Umbilical cord (tissue), 2 donors: ENCODE measurements at places on chromosomes 2 and 18.

- DNase-seq: no peak
These were observed 404.9 kb downstream of the TMEM182 start for GRCh38 chr2:103166456-103167324.

DNA sequence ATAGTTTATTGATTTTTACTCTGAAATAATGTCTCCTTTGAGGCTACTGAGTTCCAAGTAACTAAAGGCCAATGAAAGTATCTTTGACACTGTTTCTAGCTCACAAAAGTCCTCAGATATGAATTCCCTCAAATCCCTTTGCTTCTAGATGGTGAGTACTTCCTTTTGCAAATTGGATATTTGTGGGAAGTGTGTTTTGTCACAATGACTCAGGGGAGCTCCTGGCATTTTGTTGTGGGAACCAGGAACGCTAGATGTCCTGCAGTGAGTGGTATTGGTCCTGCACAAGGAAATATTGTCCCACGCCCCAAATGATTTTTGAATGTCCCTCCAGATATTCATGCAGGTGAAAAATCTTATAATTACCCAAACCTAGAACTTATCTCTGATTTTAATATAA is 24.3 kb downstream of the TACR1 start:
- DNase-seq: no peak

GRCh38 chr2:227415538-227416424 is 28.0 kb upstream of the SCYGR1 start:
- peak; percentile 49 for DNase-seq

- no peak for DNase-seq
These were observed 97.7 kb upstream of the TFCP2L1 start for GRCh38 chr2:121382744-121383143.

DNA sequence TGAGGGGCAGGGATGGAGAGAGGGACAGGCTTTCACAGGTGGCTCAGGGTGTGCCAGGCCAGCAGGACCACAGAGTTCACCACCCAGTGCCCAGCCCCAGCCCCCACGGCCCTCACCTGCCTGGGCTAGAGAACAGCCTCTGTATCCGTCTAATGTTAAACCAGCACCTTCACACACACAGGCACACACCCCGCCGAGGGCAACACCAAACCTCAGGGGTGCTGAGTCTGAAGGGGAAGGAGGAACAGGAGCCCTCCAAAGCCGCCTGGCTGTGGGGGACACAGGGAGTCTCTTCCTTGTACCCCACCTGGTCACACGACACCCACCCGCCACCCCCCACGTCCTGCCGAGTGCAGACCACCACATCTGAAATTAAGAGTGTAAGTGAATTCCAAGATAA is 205.8 kb upstream of the SALL3 start:
- DNase-seq: no peak

DNA sequence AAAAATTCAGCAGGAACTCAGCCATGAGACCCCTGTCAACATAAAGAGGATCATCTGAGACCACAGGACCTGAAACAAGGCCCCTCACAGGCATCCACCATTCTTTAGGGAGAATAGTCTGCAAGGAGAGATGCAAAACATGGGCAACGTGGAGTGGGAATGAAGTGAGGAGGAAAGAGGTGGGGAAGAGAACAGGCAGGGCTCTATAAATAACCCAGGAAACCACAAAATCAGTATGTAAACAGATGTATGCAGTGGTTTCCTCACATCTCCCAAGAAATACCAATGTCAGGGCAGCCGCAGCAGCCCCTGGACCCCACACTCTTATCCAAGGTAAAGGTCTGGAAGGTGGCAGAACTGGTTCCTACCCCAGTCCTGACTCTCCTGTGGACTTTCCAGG is 168.5 kb downstream of the EN1 start:
- DNase-seq: no peak

DNA sequence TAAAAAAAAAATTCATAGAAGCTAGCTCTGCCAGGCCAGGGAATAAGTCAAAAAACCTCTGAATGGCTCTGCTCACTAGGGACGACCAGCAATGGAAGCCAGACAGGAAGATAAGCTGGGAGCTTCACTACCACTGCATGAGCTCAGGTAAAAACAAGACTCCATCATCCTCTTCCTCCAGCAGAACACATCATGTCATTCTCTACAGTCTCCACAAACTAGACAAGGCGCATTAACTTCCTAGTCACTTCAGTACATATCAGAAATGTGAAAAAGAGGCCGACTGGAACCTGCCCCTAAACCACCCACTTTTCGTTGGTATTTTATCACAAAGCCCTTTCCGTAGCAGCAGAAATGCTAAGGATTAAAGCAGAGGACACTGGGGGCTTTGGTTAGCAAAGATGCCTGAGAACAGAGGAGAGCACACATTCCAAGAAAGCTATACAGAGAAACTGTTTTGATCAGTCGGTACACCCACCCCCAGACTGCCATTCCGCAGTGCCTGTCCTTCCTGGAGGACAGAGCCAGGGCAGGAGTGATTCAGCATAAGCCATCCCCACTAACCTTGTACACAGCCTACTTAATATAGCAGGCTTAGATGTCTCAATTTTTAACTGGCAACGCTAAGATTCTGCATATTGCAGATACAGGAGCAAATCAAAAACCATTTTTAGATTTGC is 53.4 kb downstream of the AAK1 start:
- DNase-seq: peak; percentile 26

GRCh38 chr2:183868707-183869106 is 729.6 kb upstream of the ZNF804A start:
- no peak for DNase-seq

DNA sequence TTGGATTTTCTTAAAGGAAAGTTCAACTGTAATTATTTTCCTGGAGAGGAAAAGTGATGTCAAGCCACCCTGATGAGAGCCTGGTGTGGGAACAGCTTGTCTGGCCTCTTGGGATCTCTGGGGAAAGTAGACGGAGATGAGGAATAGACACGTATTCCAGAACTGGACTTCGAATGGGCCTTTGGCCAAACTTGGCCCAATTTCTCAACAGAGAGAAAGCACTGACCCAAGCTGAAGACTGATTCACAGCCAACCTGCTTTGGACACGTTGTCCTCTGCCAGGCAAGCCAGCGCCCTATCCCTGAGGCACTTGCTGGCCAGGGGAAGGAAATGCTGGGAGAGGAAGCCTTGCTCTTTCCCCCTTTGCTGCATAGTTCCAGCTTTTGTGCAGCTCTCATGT is 70.8 kb upstream of the CTAGE1 start:
- DNase-seq: no peak

- no peak for DNase-seq
These were observed 33.5 kb downstream of the AOX1 start for GRCh38 chr2:200619279-200619678.

GRCh38 chr2:9543557-9543956 is 12.1 kb downstream of the ADAM17 start:
- no peak for DNase-seq

- no peak for DNase-seq
These were observed 29.5 kb downstream of the RNF144A start for GRCh38 chr2:6946722-6947121.

- no peak for DNase-seq
These were observed 98.1 kb downstream of the SMAD2 start for GRCh38 chr18:47832348-47832747.
